ENCODE measurements at places on chromosomes 16 and 17. TPM values are rescaled to one million over a fixed set of nuclear protein-coding genes. Genes with fewer than 3 reads are reported as not detected.

LPO gene
- not detected for total RNA-seq

PITPNM3 gene
- total RNA-seq, result 0.29 TPM

SOST gene
- not detected for total RNA-seq

THAP11 gene
- 58.4 TPM for total RNA-seq

TMC7 gene
- total RNA-seq, result not detected

KRTAP2-4 gene
- total RNA-seq, result not detected

CTF1 gene
- 0.19 TPM for total RNA-seq

SBK1 gene
- 14.2 TPM for total RNA-seq

DNA sequence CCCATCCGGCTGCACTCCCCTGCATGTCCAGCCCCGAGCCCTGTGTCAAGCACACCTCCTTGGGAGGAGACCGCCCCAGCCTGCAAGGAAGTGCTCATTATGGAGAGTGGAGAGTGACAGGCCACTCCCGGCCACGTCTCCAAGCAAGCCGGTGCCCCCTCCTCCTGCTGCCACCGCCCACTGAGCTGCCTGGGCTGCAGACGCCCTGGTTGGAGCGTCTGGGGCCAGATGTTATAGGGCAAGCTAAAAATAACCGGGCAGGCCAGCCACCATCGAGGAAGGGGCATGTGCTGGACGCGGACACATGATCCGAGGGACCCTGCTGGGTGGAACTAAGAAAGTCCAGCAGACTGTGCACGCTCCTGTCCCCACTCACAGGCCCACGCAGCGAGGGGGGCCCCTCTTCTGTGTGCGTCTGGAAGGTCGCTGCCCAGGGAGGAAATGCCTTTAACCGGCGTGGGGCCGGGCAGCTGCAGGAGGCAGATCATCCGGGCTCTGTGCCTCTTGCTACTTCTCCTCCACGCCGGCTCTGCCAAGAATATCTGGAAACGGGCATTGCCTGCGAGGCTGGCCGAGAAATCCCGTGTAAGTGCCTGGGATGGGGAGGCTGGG, at the start of gene WFDC1:
WFDC1 (plus strand) TSS at position 348 of the 612 bp plus-strand sequence; CDS start at position 442, 94 bp downstream.
- no peak within 1 kb of the TSS for H3K27ac ChIP-seq
- H3K27me3 ChIP-seq, result no peaks in the 10 kb centered on the region
- H3K4me1 ChIP-seq, result no peaks in the 10 kb centered on the region
- no peaks in the 10 kb centered on the region for H3K36me3 ChIP-seq
- no peak for DNase-seq

GRCh38 chr16:74500907-74501306, 79.6 kb upstream of the CLEC18B start:
- DNase-seq, result no peak
- H3K27ac ChIP-seq, result no peak overlapping the region
- no peaks in the 10 kb centered on the region for H3K27me3 ChIP-seq
- H3K4me1 ChIP-seq, result no peaks in the 10 kb centered on the region
- H3K4me3 ChIP-seq, result no peak overlapping the region
- H3K36me3 ChIP-seq, result peaks cover 17% of the 10 kb centered on the region

DNA sequence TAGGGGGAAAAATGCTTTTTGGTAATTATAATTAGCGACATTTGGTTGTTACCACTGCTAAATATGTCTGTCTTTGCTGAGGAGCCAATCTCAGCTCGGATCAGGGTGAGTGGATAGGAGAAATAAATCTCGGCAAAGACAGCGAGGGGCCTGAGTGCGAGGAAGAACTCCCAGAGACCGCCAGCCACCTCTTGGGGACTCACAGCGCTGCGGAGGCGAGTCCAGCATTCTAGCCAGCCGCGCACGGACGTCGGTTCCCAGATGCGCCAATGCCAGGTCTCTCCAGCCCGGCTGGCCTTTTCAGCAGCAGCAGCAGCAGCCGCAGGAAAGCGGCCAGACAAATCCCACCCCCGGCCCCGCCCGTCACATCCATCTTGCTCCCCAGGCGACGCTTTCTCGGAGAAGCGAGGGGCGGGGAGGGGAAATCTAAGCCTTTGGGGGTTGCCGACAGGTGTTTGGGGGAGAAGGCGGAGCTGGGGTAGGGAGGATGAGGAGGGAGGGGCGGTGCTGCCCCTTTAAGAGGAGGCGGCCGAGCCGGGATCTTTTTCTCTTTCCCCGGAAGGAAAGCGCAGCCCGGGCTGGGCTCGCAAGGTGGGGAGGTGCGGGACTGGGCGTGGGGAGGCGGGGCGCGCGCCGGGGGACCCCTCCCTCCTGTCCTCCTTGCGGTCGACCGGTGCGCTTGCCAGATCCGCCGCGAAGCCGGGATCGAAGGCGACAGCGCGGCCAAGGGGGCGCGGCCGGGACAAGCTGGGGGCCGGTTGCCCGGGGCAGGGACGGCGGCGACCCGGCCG, at the start of gene ITGA3:
ITGA3 (plus strand) TSS at position 685 of the 791 bp plus-strand sequence. CDS start 330 bp downstream, outside the sequence.
- H3K4me1 ChIP-seq, result peaks cover 12% of the 10 kb centered on the region
- peak; percentile 46 for DNase-seq
- H3K27me3 ChIP-seq, result no peaks in the 10 kb centered on the region
- H3K4me3 ChIP-seq, result peak within 1 kb of the TSS; percentile 74
- H3K36me3 ChIP-seq, result no peaks in the 10 kb centered on the region

GRCh38 chr17:68613739-68614298, 12.7 kb upstream of the FAM20A start:
- no peak overlapping the region for H3K27ac ChIP-seq
- H3K4me1 ChIP-seq, result no peaks in the 10 kb centered on the region
- H3K4me3 ChIP-seq, result no peak overlapping the region
- no peak for DNase-seq
- no peaks in the 10 kb centered on the region for H3K27me3 ChIP-seq
- H3K36me3 ChIP-seq, result no peaks in the 10 kb centered on the region

GRCh38 chr17:74298778-74299177, 24.7 kb downstream of the DNAI2 start:
- H3K36me3 ChIP-seq, result no peaks in the 10 kb centered on the region
- H3K27me3 ChIP-seq, result no peaks in the 10 kb centered on the region
- DNase-seq, result no peak
- no peak overlapping the region for H3K27ac ChIP-seq

DNA sequence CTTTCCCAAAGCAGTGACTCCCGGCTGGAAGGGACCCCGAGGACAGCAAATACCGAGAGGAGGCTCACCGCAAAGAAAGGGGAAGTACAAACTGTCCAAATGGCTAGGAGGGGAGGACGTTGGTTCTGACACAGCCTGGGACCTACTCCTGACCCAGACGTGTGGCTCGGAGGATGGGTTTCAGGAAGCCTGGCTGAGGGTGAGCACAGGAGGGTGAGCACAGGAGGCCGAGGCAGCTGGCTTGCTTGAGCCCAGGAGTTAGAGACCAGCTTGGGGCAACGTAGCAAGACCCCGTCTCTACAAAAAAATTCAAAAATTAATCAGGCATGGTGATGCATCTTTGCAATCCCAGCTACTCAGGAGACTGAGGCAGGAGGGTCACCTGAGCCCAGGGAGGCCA, 83.2 kb downstream of the C16orf78 start:
- no peak for DNase-seq
- no peaks in the 10 kb centered on the region for H3K36me3 ChIP-seq
- H3K4me1 ChIP-seq, result no peaks in the 10 kb centered on the region
- H3K27me3 ChIP-seq, result no peaks in the 10 kb centered on the region

GRCh38 chr16:55297910-55298479, 26.0 kb upstream of the IRX6 start:
- no peaks in the 10 kb centered on the region for H3K27me3 ChIP-seq
- no peaks in the 10 kb centered on the region for H3K36me3 ChIP-seq
- no peaks in the 10 kb centered on the region for H3K4me1 ChIP-seq
- H3K4me3 ChIP-seq, result no peak overlapping the region
- no peak overlapping the region for H3K27ac ChIP-seq
- DNase-seq, result no peak

DNA sequence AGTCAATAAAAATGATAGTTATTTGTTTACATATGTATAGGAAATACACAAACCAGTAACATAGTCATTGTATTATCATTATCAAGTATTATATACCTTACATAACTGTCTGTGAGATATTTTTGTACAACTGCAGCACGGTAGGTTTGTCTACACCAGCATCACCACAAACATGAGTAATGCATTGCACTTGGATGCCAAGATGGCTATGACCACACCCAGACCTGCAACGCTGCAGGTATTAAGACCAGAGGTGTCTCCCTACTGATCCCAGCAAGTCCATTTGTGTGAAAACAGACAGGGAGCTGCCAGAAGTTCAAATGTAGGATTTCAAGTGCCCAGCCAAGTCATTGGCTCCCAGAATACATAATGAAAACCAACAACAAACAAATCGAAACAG, 34.2 kb upstream of the NOS2 start:
- no peaks in the 10 kb centered on the region for H3K36me3 ChIP-seq
- H3K27ac ChIP-seq, result no peak overlapping the region

DNA sequence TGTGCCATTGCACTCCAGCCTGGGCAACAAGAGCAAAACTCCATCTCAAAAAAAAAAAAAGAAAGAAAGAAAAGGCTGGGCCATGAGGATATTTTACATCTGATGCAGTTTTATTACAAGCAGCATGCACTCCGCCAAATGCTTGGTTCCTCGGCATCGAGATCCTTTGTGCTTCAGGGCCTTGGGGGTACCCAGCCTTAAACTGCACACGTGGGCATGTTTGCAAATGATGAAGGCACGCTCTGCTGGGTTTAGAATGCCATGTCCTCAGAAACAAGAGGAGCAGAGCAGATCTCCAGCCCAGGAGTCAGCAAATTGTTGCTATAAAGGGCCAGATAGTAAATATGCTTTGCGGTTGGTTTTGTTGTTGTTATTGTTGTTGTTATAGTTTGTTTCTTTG, 153.2 kb downstream of the KATNIP start:
- no peak overlapping the region for H3K27ac ChIP-seq
- H3K4me3 ChIP-seq, result no peak overlapping the region
- H3K27me3 ChIP-seq, result no peaks in the 10 kb centered on the region
- H3K36me3 ChIP-seq, result no peaks in the 10 kb centered on the region
- no peak for DNase-seq
- H3K4me1 ChIP-seq, result no peaks in the 10 kb centered on the region

GRCh38 chr16:3282103-3282729, 1.1 kb upstream of the ZNF263 start:
- no peak for DNase-seq
- H3K4me3 ChIP-seq, result peak overlapping the region; percentile 66
- no peaks in the 10 kb centered on the region for H3K27me3 ChIP-seq
- H3K4me1 ChIP-seq, result peaks cover 27% of the 10 kb centered on the region
- H3K36me3 ChIP-seq, result peaks cover 18% of the 10 kb centered on the region
- peak overlapping the region; percentile 87 for H3K27ac ChIP-seq

DNA sequence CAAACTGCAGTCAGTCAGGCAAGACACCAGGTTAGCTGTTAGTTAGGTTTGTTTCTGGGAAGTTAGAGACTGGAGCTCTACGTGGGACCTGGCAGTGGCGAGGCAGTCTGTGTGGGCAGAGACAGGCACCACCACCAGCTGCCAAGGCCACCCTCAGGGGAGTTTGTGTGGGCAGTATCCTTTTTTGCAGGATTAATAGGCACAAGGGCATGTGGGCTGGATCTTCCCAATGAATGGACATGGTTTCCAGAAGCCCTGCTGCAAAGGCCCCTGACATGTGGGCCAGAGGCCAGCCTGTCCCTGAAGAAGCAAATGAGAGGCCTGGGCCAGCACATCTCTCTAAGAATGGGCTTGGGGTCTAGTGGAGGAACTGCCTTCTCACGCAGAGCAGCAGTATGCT, 19.2 kb upstream of the SREBF1 start:
- DNase-seq, result no peak
- H3K36me3 ChIP-seq, result no peaks in the 10 kb centered on the region
- peaks cover 25% of the 10 kb centered on the region for H3K4me1 ChIP-seq
- H3K27ac ChIP-seq, result no peak overlapping the region

DNA sequence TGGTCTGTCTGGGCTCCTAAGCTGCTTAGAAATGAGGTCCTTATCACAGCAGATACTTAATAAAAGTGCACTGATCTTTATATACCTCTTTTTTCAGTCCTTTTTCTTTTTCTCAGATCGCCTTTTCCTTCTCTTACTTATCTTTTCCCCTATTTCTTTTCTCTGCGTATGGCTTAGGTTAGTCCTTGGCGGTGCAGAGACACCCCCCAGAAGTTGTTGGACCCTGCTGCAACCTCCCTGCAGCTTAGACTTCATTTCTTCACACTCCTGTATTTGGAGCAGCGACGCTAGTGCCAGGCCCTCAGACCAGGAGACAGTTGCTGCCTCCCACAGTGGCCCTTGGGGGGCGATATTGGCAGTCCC, 67.6 kb downstream of the CENPV start:
- H3K27me3 ChIP-seq, result no peaks in the 10 kb centered on the region
- H3K4me1 ChIP-seq, result peaks cover 53% of the 10 kb centered on the region
- no peak for DNase-seq
- H3K4me3 ChIP-seq, result peak overlapping the region; percentile 19
- no peaks in the 10 kb centered on the region for H3K36me3 ChIP-seq

DNA sequence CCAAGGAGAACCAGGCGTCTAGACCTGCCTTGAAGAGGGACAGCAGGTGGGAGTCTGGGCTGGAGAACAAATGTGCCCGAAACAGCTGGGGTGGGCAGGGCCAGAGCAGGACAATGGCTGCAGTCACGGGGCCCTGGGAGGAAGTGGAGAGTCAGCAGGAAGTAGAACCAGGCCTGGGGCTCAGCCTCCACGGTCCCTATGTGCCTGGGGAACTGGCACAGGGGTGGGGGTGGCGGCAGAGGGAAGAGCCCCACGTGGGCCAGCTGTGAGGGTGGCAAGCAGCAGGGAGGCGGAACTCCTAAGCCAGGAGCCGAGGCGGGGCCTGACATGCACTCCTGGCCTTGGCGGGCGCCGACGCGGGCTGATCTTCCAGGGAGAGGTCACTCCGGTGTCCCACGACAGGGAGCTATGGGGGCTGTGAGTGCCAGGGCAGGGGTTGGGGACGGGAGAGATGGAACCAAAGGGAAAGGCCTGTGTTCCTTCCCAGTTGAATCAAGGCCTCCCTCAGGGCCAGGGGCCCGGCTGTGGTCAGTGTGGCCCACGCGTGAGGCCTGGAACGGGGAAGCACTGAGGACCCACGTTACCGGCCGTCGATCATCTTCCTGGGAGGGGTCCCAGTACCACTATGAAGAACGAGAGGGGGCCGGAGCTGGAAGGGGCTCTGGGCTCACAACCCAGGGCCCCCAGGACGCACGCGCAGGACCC, 42.7 kb downstream of the TIMM22 start:
- no peaks in the 10 kb centered on the region for H3K27me3 ChIP-seq
- no peak for DNase-seq
- H3K36me3 ChIP-seq, result peaks cover 10% of the 10 kb centered on the region
- H3K4me1 ChIP-seq, result no peaks in the 10 kb centered on the region

DNA sequence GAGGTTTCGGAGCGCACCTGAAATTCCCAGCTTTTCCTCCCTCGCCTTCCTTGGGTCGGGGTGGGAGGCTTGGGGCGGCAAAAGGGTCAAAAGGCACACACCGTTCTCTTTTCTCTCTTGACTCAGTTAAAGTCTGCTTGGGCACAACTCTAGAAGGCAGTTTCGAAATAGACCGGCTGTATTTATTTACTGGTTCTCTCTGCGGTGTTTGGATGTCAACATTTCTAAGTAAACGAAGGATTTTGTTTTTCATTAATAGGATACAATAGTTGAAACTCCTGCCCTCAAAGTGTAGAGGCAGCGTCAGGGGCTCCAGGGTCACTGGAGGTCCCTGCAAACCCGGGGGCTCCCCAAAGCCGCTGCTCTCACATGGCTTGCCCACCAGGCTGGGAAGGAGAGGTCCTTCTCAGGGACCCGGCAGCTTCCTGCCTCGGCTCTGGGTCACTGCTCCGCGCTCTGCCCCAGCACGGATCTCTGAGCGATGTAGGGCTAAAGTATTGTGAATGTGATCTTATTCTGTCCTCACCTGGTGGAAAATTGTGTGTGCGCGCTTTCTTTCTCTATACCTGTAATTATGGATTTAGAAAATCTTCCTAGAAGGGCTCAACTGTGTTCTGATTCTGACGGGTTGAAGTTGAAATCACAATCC, 952 bp downstream of the BMERB1 start:
- no peak for DNase-seq
- H3K4me3 ChIP-seq, result no peak overlapping the region
- H3K36me3 ChIP-seq, result no peaks in the 10 kb centered on the region

Measured in CD4-positive, alpha-beta memory T cell (primary cell).